ENCODE measurements at places on chromosomes 7 and 10. TPM values are rescaled to one million over a fixed set of nuclear protein-coding genes. Genes with fewer than 3 reads are reported as not detected.

Gene LRRD1
- not detected for total RNA-seq

GRCh38 chr7:156379324-156380070, 261.1 kb upstream of the RNF32 start:
- no peaks in the 10 kb centered on the region for H3K36me3 ChIP-seq
- H3K4me3 ChIP-seq = no peak overlapping the region
- peaks cover 6% of the 10 kb centered on the region for H3K27me3 ChIP-seq
- H3K4me1 ChIP-seq = no peaks in the 10 kb centered on the region
- no peak for DNase-seq

DNA sequence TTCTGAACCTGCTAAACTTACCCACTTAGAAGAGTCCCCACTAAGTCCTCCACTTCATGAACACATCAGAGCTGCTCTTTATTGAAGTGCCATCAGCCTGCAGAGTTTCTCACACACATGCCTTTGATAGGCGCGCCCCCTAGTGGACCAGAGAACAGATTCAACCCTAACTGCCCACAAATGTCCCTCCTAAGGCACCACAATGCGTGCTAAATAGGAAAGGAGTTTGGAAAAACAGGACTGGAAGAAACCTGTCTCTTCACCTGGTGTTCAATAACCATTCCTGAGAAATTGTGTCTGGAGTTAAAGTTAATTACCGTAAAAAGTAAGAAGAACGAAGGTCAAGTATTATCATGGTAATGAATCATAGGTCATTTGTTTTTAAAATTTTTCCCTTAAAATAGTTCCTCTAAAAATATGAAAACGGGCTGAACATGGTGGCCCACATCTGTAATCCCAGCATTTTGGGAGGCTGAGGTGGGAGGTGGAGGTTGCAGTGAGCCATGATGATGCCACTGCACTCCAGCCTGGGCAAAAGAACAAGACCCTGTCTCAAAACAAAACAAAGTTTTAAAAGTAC, 249.7 kb downstream of the ELMO1 start:
- DNase-seq = peak; percentile 58
- no peaks in the 10 kb centered on the region for H3K36me3 ChIP-seq
- H3K27me3 ChIP-seq = no peaks in the 10 kb centered on the region
- no peak overlapping the region for H3K4me3 ChIP-seq
- no peak overlapping the region for H3K27ac ChIP-seq

DNA sequence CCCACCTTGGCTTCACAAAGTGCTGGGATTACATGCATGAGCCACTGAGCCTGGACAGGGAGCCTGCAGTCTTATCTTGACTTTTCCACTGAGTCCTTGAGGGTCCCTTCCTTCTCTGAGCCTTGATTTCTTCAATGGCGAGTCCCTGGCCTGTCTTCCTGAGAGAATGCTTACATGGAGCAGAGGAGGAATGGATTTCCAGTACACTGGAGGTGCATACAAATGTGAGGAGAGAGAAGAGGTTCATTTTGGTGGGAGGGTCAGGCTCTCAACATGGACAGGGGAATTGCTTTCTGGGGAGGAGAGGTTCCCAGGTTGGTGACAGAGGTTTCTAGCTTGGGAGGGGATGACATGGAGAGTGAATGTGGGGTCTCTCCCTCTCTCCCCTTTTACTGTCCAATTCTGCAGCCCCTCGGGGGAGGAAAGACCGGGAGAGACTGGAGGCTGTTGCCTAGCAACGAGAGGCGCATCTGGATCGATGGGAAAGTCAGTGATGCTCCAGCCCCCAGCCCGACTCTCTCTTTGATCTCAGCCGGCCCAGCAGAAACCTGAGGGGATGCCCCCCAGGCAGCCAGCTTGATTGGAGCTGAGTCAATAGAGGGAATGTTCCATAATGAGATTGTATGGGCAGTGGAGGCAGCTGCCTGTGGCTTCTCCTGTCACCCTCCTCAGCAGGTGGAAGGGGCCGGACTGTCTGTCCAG, 14.8 kb downstream of the SRRM3 start:
- H3K4me3 ChIP-seq = no peak overlapping the region
- DNase-seq = no peak
- no peaks in the 10 kb centered on the region for H3K4me1 ChIP-seq

DNA sequence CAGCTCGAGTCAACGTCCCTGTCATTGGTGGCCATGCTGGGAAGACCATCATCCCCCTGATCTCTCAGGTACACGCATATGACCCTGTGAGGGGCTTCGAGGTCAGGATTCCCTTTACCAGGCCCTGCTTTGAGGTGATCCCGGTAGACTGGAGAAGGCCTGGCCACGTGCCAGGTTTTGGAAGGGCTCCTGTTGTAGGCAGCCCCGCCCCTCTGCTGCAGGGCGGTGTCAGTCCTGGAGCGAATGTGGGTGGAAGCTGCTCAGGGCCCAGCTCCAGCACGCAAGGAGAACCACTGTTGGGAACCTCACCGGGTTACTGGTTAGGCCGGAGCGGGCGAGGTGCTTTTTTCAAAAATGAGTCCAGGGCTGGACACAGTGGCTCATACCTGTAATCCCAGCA, 15.6 kb downstream of the MDH2 start:
- H3K36me3 ChIP-seq = peaks cover 73% of the 10 kb centered on the region
- H3K4me3 ChIP-seq = no peak overlapping the region
- H3K27ac ChIP-seq = no peak overlapping the region
- H3K27me3 ChIP-seq = no peaks in the 10 kb centered on the region
- DNase-seq = no peak
- H3K4me1 ChIP-seq = no peaks in the 10 kb centered on the region

GRCh38 chr7:30433082-30433481, 45.5 kb downstream of the NOD1 start:
- no peaks in the 10 kb centered on the region for H3K27me3 ChIP-seq
- H3K27ac ChIP-seq = peak overlapping the region; percentile 74

Gene PPP3CB
- 39.4 TPM for total RNA-seq

DNA sequence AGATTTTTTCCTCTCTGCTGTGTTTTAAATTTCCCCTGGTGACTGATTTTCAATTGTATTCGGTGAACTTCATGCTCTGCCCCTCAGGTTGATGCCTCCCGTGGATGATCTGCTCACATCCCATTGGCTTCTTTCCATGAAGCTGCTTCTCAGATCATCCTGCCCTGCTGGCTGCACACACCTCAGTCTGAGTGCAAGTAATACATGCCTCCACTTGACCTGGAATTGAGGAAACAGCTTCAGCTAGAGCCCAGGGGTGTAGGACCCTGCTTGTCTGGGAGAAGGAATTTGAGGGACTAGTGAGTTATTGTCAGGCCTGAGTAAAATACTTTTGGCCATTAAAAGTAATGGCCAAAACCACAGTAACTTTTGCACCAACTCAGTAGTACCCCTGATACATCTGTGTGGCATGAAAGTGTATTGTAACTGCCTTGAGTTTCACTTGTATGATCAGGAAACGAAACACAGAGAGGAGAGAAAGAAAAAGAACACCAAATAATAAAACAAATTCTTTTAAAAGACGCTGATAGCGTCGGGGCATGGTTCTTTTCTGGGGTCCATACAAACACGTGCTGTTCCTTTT, 49.4 kb downstream of the SPAM1 start:
- H3K36me3 ChIP-seq = no peaks in the 10 kb centered on the region
- no peak for DNase-seq
- no peak overlapping the region for H3K4me3 ChIP-seq
- H3K27me3 ChIP-seq = no peaks in the 10 kb centered on the region

DNA sequence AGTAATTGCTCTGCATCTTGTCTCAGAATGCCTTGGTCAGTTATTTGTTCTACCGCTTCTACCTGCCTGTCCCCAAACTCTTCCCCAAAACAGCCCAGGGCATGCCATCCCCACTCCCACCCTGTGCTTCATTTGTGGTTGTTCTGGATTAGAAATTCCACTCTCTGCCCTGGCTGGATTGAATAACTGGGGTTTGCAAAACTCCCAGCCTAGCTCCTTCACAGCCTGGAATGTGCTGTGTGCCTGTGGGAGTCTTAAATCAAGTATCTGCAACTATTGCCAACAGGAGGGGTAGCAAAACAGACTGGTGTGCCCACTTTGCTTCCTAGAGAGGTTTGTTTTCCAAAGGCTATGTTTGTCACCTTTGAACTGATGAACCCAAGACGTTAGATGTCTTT, 24.2 kb downstream of the TSPAN15 start:
- no peak overlapping the region for H3K4me3 ChIP-seq
- no peaks in the 10 kb centered on the region for H3K27me3 ChIP-seq
- no peak for DNase-seq
